ENCODE measurements at places on chromosomes 4 and X.

DNA sequence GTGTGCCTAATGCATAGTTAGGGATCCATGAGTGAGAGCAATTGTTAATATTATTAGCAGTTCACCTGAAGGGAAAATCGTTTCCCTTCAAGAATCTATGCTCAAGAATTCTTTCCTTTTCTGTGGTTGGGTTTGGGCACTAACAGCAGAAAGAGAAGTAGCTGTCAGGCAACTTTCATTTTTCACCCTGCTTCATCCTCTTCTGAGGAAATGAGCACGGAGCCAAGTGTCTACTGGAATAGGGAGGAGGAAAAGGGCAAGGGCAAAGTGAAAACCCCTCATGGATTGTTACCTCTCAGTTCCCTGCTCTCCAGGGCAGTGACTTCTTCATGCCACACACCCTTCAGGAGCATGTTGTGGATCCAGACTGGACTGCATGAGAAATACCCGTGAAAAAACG lies 2.6 kb upstream of the HPGDS start:
- no peak for DNase-seq

- DNase-seq, result no peak
These were observed 25.5 kb downstream of the ANAPC4 start for GRCh38 chr4:25402521-25402920.

DNA sequence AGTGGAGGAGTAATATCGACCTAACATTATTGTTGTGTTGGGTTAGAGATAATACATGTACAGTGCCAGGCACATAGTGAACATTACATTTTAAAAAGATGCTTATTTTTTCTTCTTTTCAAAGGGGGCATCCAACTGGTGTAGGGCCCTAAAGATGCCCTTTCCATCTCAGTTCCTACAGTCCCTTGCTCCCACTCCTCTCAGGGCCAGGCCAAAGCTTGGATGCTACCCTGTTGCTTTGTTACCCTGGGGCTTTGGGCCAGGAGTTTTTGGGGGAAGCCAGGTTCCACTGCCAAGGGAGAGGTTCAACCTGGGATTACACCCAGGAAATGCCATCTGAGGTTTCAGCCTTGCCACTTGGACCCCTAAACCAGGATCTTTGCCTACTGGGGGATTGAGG lies 918 bp downstream of the IGSF1 start:
- no peak for DNase-seq

GRCh38 chr4:59518005-59518823 lies 1681.9 kb upstream of the ADGRL3 start:
- no peak for DNase-seq

GRCh38 chr4:40912460-40913184 lies 162.9 kb downstream of the NSUN7 start:
- no peak for DNase-seq

GRCh38 chr4:183875251-183875825 lies 29.8 kb upstream of the STOX2 start:
- DNase-seq, result no peak

DNA sequence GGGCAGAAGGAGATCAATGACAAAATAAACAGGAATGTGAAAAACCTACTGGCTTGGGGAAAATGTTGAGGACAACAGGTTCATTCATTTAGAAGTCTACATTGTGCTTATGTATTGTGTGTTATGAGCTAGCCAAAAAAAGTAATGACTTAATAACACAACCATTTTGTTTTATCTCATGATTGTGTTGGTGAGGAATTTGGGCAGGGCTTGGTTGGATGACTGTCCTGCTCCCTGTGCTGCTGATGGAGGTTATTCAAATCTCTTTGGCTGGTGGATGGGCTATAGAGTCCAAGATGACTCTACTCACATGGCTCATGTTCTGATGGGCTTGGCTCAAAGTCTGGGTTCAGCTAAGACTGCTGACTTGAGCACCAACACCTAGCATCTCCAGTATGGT lies 116.3 kb downstream of the HS3ST1 start:
- DNase-seq, result no peak

DNA sequence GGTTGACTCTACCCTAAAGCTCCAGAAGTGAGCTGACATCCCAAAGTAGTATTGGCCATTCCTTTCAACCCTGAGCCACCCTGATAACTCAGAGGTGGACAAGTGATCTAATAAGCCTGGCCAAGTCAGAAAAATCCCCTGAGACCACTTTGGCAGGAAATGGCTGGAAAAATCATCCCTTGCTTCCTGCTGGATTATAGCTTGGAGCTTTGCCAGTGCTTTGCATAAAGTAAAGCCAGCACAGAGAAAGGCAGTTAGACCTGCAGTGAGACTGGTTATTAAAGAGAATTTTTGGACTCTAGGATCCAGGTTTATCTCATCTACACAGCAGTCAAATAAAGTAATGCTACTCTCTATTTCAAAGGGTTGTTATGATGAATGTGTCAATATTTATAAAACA lies 6.4 kb downstream of the CXCL3 start:
- no peak for DNase-seq

DNA sequence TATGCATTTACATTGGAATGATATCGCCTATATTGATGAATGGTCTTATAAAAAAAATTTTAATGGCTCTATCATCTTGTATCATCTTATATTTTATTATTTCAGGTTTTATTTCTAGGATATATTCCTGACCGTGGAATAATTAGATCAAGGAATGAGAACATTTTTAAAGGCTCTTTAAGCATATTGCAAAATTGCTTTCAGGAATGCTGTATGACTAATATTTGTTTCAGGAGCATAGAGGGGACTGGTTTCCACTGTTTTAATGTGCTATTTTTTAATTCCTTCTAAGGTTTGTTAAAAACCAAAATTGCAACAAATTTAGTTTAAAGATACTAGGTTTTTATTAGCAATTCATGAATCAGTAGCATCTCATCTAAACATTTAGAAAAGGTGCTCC lies 120.2 kb downstream of the BMPR1B start:
- no peak for DNase-seq

GRCh38 chr4:132026166-132026565 lies 1122.9 kb upstream of the PCDH10 start:
- no peak for DNase-seq

- DNase-seq, result no peak
These were observed 18.6 kb upstream of the SEPSECS start for GRCh38 chr4:25178838-25179261.

DNA sequence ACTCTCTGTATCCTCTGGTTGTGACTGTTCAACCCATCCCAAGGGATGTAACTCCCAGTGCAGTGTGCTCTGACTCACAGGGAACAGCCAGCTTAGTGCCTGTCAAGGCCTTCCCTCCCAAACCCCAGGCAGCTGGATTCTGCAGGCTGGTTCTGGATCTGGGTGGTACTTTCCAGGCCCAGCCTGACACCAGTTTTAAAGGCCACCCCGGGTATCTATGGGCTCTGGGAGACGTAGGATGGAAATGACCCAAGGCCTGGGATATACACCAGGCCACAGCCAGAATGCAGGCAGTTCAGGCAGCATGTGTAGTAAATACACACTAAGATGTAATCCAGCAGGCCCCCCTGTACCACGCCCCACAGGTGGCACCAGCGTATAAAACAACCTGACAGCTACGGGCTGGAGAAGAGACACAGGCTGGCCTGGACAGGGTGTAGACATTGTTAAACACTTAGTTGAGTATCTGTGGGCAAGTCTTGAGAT lies 64.2 kb downstream of the SPINK2 start:
- DNase-seq, result no peak

DNA sequence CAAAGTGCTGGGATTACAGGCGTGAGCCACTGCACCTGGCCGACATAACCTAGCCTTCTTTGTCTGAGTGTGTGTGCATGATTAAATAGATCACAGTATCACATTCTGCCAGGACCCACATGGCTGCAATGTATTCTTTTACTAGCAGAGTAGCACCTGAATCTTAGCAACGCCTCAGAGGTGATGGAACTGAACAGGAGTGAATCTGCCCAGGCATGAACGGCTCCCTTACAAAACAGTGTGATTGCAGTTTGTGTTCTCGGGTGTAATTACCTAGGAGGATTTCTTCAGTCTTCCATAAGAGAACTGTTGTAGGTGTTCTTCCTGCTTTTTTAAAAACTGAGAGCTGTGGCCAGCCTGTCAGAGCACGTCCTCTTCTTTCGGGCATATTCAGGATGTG lies 122.7 kb upstream of the STS start:
- no peak for DNase-seq

DNA sequence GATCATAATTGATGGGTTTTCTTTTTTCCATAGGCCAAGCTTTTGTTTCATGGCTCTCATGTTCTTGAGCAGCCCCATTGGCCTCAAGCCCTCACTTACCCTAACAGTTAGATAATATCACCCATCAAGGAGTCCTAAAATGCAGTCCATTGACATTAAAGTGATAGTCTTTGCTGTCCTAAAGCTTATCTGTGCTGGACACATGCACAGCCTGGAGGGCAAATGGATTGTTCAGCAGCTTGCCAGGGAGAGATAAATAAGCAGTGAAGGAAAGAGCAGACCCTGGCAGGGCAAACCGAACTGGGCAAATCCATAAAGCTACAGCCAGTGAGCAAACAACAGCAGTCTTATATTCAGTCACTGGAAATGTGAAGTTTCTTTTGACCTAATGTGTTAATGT lies 199.6 kb upstream of the MID1 start:
- DNase-seq, result no peak

DNA sequence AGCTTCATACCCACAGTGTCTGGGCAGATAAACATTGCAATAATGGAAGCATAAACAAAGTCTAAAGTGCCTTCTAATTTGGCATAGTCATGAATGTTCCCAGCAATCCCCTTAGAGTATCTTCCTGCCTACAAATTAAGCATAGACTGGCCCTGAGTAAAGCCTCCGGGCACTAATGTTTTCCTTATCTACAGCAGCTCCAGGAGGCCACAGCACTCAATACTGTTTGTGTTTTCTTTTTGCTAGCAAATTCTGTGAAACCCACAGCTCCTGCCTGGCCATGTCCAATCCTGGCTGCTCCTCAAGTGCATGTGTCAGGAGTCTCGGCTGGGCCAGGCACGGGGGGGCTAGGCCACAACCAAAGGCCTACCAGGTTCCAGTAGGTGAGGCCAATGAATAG lies 102.7 kb upstream of the TBC1D9 start:
- no peak for DNase-seq

DNA sequence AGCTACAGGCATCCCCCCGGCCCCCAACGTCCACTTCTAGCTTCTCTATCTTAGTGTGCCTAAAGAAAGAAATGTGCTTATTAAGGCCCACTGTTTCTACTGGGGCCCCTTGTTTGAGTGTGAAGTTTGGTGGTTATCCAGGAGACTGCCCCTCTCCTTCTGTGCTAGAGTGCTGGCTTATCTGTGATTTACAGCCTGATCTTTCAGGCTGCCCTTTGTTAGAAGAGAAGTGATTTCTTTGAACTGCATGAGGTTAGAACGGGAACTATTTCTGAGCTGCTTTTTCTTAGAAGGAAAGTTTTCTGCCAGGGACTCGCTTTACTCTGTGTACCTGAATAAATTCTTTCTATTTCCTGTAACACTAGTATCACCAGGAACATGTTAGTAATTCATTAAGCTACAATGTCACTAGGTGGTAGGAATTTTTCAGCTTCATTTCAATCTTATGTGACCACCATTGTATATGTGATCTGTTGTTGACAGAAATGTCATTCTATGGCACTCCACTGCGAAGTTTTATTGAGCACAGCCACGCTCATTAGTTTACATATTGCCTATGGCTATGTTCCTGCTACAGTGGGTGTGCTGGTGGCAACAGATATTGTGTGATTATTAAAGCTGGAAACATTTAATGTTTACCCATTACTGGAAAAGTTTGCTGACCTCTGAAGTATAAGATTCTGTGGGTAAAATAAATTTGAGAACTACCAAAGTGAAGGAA lies 193.8 kb upstream of the CXorf51B start:
- no peak for DNase-seq

Measured in hematopoietic multipotent progenitor cell treated with erythropoietin and hydrocortisone succinate and interleukin-3 and kit ligand, for 17 days (in vitro differentiated cells).